ENCODE measurements at places on chromosomes 4 and X.

DNA sequence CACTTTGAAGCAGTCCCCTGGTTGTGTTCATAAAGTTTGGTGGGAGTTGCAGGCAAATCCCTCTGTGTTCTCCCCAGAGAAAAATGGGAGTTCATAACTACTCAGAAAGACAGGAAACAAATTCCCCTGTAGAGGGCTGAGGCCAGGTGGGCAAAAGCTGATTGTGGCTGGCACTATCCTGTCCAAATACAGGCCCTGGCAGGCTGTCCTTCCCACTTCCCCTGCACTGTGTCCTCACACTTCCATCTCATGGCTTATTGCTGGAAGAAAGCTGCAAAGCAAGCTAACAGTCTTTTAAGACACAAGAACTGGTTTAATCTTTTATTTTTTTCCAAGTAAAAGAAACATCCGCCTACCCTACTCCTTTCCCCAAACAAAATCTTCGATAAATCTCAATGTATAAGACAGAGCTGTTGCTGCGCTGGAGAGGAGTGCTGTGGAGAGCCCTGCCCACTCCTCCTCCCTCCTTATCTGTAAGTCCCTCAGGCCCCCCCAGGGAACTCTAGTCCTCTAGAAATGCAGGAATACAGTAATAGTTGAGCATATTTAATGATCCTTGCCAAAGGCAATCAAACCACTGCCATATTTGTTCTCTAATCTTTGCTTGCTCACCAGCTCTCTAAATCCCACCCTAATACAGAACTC is 14.0 kb downstream of the TAPT1 start:
- no peak for DNase-seq

DNA sequence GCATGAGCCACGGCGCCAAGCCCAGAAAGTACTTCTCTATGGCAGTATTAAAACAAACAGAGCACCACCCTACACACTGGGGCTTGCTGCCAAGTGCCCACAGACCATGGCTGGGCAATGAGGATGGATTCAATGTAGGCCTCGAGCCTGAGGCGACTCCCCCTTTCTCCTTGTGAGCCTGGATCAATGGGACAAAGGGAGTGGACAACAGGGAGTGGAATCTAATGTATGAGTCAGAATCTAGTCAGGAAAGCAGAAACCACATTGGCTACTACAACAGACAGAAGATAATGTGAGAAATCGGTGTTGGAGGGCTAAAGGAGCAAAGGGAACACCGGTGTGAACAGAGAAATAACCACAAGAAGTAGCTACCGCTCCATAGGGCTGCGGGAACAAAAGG is 37.7 kb upstream of the OCIAD2 start:
- peak; percentile 89 for DNase-seq

GRCh38 chr4:61320154-61320553 is 120.0 kb downstream of the ADGRL3 start:
- DNase-seq, result no peak

DNA sequence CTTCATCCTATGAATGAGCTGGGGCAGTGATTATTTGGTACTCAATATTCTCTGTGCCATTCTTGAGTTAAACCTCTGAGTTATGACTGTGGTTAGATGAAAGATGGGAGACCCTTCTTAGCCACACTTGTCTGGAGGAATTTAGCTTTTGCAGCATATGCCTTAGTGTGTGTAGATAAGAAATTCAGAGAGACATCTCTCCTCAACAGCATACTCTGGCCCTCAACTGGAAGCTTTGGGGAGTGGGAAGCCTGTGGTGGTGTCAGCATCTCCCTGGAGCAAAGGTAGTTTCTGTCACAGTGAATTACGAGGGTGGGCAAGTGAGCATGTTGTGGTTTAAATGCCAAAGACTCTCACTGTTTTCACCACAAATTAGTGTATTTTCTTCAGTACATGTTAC is 58.7 kb downstream of the UGT2A3 start:
- DNase-seq, result no peak

GRCh38 chr4:57187246-57187645 is 77.1 kb upstream of the IGFBP7 start:
- DNase-seq, result no peak
